Right lobe of liver (tissue), 6 donors: ENCODE measurements at places on chromosomes 11 and 22. TPM values are rescaled to one million over a fixed set of nuclear protein-coding genes. Genes with fewer than 3 reads are reported as not detected.

DNA sequence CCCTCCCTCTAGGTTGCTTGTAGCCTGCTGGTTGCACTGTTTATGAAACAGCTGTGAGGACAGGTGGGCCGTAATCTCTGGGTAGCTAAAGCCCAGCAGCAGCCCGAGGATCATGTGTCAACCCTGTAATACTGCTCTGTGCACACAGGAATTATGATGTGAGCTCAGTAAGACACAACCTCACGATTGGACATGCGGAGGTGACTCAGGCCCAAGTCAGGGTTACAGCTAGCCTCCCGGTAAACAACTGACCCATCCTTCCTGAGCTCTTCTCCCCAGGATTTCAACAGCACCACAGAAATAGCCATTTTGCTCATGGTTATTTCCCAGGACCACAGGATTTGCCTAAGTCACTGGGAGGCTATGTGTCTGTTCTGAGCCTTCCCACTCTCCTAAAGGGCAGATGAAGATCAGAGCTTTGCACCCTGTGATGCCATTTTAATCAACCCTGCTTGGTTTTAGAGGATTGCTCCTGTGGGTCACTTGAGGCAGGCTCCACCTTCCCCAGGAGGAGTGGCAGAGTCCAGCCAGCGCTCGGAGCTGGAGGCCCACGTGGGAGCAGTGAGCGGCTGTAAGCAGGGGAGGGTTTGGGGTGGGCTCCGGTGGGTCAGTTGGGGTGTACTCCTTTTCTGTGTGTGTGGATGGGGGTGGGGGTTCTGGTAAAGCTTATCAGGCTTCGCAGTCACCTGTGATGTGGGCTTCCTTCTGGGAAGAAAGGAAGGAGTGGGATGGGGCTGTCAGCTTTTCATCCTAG lies at the start of gene AMPD3:
Gene AMPD3, plus strand, starts transcription at position 387 of the 754 bp plus-strand sequence. CDS start 6,256 bp downstream, outside the sequence.
- peak within 1 kb of the TSS; percentile 5 for H3K4me3 ChIP-seq
- H3K27me3 ChIP-seq: no peaks in the 10 kb centered on the region
- no peaks in the 10 kb centered on the region for H3K4me1 ChIP-seq
- peak within 1 kb of the TSS; percentile 50 for H3K27ac ChIP-seq
- DNase-seq: no peak
- H3K36me3 ChIP-seq: no peaks in the 10 kb centered on the region

DGCR8 gene
- 24.9 TPM for total RNA-seq

DNA sequence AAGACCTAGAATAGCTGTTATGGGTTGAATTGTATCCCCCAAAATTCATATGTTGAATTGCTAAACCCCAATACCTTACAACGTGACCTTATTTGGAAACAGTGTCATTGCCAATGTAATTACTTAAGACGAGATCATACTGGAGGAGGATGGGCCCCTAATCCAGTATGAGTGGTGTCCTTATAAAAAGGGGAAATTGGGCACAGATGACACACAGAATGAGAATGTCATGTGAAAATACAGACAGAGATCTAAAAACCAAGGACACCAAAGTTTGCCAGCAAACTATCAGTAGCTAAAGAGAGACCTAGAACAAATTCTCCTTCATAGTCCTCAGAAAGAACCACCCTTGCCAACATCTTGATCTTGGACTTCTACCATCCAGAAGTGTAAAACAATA lies 127.7 kb downstream of the ATXN10 start:
- no peaks in the 10 kb centered on the region for H3K4me1 ChIP-seq
- no peaks in the 10 kb centered on the region for H3K36me3 ChIP-seq
- H3K27ac ChIP-seq: no peak overlapping the region
- DNase-seq: no peak

DNA sequence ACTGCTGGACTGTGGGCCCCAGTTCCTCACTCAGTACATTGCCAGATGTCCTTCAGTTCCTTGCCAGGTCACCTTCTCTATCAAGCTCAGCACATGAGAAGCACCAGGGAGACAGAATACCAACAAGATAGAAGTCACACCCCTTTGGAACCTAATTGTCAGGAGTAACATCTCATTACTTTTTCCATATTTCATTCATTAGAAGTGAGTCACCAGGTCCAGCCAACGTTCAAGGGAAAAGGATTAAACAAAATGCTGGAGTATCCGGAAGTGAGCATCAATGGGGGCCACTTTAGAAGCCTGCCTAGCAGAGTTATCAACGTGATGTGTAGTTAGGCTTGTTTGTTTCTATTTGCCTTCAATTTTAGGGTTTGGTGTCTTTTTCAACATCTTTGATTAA lies 569.3 kb downstream of the MIAT start:
- no peak overlapping the region for H3K27ac ChIP-seq
- no peak overlapping the region for H3K4me3 ChIP-seq
- no peaks in the 10 kb centered on the region for H3K36me3 ChIP-seq
- DNase-seq: no peak
- H3K27me3 ChIP-seq: no peaks in the 10 kb centered on the region

ZNF214 gene
- total RNA-seq: 1.8 TPM

FGF3 gene
- not detected for total RNA-seq

- DNase-seq: peak; percentile 87
- H3K4me3 ChIP-seq: peak overlapping the region; percentile 70
- H3K27me3 ChIP-seq: no peaks in the 10 kb centered on the region
- no peaks in the 10 kb centered on the region for H3K36me3 ChIP-seq
- H3K4me1 ChIP-seq: peaks cover 27% of the 10 kb centered on the region
Measured at GRCh38 chr11:77065878-77066228, 918 bp upstream of the CAPN5 start.

USP35 gene
- 10.1 TPM for total RNA-seq

GRCh38 chr11:70595452-70595851 lies 197.1 kb downstream of the CTTN start:
- H3K4me3 ChIP-seq: no peak overlapping the region
- no peaks in the 10 kb centered on the region for H3K27me3 ChIP-seq
- H3K36me3 ChIP-seq: no peaks in the 10 kb centered on the region
- H3K4me1 ChIP-seq: no peaks in the 10 kb centered on the region
- peak; percentile 32 for DNase-seq
- H3K27ac ChIP-seq: no peak overlapping the region

SYT13 gene
- total RNA-seq: 0.63 TPM

AGBL2 gene
- 5.8 TPM for total RNA-seq

MYOD1 gene
- not detected for total RNA-seq

DNA sequence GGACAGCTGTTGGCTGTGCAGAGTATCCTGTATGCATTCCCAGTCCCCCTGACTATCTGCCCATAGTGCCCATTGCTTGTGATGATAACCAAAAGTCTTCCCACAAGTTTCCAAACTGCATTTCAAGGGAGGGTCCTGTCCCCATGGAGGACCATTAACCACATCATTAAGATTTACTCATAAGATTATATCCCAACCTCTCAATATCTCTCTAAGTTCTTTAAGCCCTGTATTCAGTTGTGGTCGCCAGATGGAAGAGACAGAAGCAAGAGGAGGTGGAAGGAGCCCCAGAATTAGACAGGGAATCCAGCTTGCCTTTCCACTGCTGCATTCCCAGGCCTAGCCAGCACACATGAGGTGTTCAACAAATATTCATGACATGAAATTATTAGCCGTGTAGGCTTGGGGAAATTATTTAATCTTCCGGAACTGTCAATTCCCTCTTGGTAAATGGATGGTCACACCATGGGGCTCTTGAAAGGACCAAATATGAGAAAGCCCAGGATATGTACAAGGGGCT lies 42.6 kb upstream of the TIMP3 start:
- H3K27ac ChIP-seq: no peak overlapping the region
- DNase-seq: no peak
- H3K4me3 ChIP-seq: no peak overlapping the region
- no peaks in the 10 kb centered on the region for H3K27me3 ChIP-seq
- no peaks in the 10 kb centered on the region for H3K4me1 ChIP-seq

- no peak overlapping the region for H3K4me3 ChIP-seq
- H3K27me3 ChIP-seq: no peaks in the 10 kb centered on the region
- H3K27ac ChIP-seq: no peak overlapping the region
- DNase-seq: peak; percentile 54
Measured at GRCh38 chr22:39117585-39118191, 20.6 kb downstream of the APOBEC3H start.

- H3K4me1 ChIP-seq: no peaks in the 10 kb centered on the region
- no peak overlapping the region for H3K27ac ChIP-seq
- H3K4me3 ChIP-seq: no peak overlapping the region
- DNase-seq: no peak
- no peaks in the 10 kb centered on the region for H3K36me3 ChIP-seq
- no peaks in the 10 kb centered on the region for H3K27me3 ChIP-seq
Measured at GRCh38 chr11:77519847-77520246, 46.0 kb upstream of the PAK1 start.

GRCh38 chr11:116300232-116300631 lies 472.6 kb downstream of the BUD13 start:
- no peaks in the 10 kb centered on the region for H3K36me3 ChIP-seq
- H3K4me3 ChIP-seq: no peak overlapping the region
- no peak for DNase-seq
- H3K27ac ChIP-seq: no peak overlapping the region
- no peaks in the 10 kb centered on the region for H3K27me3 ChIP-seq
- H3K4me1 ChIP-seq: no peaks in the 10 kb centered on the region

- no peaks in the 10 kb centered on the region for H3K27me3 ChIP-seq
- no peaks in the 10 kb centered on the region for H3K4me1 ChIP-seq
- H3K36me3 ChIP-seq: no peaks in the 10 kb centered on the region
- DNase-seq: no peak
Measured at GRCh38 chr22:48279461-48279756, 1517.0 kb downstream of the TBC1D22A start.

DNA sequence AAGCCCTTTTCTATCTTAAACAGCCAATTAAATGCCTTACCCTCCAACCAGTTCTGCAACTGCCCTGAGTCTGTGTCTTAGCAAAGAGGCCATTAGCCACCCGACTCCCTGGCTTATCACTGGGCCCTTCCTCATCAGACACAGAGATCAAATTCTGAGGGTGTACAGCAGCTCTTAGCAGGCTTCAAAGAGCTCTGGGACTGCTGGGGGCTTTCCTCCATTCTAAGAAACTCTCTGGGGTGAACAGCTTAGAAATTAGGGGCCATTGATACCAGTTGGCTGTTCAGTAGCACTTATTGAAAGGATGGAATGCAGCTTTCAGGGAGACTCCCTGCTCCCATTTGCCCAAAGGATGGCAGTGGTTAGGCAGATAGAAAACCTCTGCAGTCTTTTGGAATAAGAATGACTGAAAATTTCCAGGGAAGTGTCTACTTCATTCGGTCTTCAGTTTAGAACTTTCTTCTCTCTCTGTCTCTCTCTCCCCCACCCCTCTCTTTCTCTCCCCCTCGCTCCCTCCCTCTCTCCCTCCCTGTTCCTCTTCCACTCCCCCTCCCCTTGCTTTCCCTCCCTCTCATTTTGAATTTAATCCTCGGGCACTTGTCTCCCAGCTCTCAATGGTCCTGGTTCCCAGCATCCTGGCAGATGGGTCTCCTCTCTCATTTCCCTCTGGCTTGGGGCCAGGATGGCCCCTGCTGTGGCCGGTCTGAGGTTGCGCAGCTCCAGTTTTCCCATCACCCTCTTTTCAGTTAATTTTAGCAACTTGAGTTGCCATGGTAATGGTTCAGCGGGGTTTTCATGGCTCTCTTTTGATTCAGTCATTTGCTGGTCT lies 76.4 kb downstream of the COMMD9 start:
- H3K27ac ChIP-seq: no peak overlapping the region
- no peaks in the 10 kb centered on the region for H3K36me3 ChIP-seq
- no peaks in the 10 kb centered on the region for H3K27me3 ChIP-seq

CRYAB gene
- total RNA-seq: 6.5 TPM

DNA sequence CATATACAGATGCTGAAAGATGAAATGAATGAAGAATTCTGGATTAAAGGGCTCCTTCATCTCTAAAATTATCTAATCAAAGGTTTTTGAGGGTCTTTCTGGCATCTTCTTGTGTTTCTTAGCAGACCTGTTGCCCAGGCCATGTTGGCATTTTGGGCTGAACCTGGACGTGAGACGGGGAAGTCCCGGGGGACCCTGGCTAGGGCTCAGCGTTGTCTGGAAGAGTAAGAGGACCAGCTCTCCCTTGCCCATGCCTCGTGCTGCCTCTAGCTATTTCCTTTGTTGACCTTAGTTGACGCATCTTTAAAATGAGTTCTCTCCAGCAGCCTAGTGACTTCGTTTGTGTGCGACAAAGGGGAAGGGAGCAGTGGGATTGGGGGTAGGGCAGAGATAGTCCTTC lies 152.2 kb downstream of the ST3GAL4 start:
- H3K27ac ChIP-seq: no peak overlapping the region
- H3K27me3 ChIP-seq: no peaks in the 10 kb centered on the region
- DNase-seq: no peak
- H3K4me1 ChIP-seq: no peaks in the 10 kb centered on the region
- no peaks in the 10 kb centered on the region for H3K36me3 ChIP-seq

- H3K27me3 ChIP-seq: no peaks in the 10 kb centered on the region
- H3K36me3 ChIP-seq: no peaks in the 10 kb centered on the region
- H3K4me3 ChIP-seq: no peak overlapping the region
- no peak for DNase-seq
Measured at GRCh38 chr11:126925321-126926093, 75.1 kb downstream of the KIRREL3 start.

DNA sequence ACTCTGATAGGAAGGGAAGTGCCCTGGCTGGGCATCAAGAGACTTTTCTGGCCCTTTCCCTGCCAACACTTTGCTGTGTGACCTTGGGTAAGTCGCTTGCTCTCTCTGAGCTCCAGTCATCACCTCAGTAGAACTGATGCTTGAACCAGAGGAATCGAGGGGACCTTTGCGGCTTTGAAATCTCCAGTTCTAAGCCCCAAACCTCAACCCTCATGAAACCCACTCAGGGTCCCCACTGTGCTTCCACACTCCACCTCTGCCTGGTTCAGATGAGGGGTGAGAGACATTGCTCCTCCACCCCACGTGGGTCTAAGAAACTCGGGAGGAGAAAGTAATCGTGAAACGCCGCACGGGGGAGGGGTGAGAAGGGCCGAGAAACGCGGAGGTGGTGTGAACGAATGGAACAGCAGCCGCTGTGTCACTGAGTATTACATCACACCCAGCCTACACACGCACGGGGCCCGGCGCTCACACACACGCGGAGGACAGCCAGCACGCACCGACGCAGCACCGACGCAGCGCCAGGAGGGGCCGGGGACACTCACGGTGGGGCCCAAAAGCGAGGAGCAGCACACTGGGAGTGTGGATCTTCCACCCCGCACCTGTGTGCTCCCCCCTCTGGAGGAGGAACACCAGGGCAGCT lies 4.3 kb downstream of the RTN4RL2 start:
- no peaks in the 10 kb centered on the region for H3K4me1 ChIP-seq
- no peak for DNase-seq
- no peak overlapping the region for H3K4me3 ChIP-seq
- no peaks in the 10 kb centered on the region for H3K27me3 ChIP-seq

- no peak overlapping the region for H3K27ac ChIP-seq
- no peaks in the 10 kb centered on the region for H3K27me3 ChIP-seq
- no peak overlapping the region for H3K4me3 ChIP-seq
Measured at GRCh38 chr22:26554956-26555355, 35.0 kb downstream of the TPST2 start.

GRCh38 chr22:36267896-36268485 lies 15.1 kb downstream of the APOL1 start:
- peaks cover 2% of the 10 kb centered on the region for H3K36me3 ChIP-seq
- H3K27me3 ChIP-seq: no peaks in the 10 kb centered on the region
- H3K4me3 ChIP-seq: no peak overlapping the region
- DNase-seq: no peak
- no peaks in the 10 kb centered on the region for H3K4me1 ChIP-seq
